ENCODE measurements at places on chromosomes 11 and 22. TPM values are rescaled to one million over a fixed set of nuclear protein-coding genes. Genes with fewer than 3 reads are reported as not detected.

Gene CSF2RB
- total RNA-seq: 1.4 TPM

Gene CNGA4
- 0.16 TPM for total RNA-seq

Gene ALDH3B1
- total RNA-seq: not detected

Gene SCUBE1
- not detected for total RNA-seq

Gene FAM83F
- total RNA-seq: 0.03 TPM

Gene CDHR5
- not detected for total RNA-seq

Gene MRPL21
- total RNA-seq: 64.9 TPM

Gene CBY1
- 11.6 TPM for total RNA-seq

Gene OR56A1
- not detected for total RNA-seq

Gene NAALAD2
- not detected for total RNA-seq

Gene MIOX
- total RNA-seq: not detected

DNA sequence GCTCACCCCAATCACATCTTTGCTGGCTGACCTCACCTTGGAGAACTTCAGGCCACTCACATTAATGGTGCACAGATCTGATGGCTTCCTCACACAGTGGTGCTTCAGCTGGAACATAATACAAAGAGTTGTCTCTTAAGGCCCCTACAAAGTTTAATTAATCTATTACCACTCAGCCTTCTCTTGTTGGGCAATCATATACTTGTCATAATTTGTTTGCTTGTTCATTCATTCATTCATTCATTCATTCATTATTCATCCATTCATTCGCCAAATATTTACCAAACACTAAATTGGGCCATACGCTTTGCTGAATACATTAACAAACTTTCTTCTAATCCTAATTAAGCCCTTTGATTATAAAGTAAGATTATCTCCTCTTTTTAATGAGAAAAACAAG lies 15.1 kb downstream of the XRRA1 start:
- no peak for DNase-seq

- DNase-seq: peak; percentile 78
Observed at GRCh38 chr11:2420502-2421225, 20.1 kb downstream of the TSSC4 start.

- DNase-seq: no peak
Observed at GRCh38 chr11:100600941-100601340, 86.1 kb upstream of the ARHGAP42 start.

- no peak for DNase-seq
Observed at GRCh38 chr11:38711110-38711509, 2113.1 kb upstream of the RAG2 start.

DNA sequence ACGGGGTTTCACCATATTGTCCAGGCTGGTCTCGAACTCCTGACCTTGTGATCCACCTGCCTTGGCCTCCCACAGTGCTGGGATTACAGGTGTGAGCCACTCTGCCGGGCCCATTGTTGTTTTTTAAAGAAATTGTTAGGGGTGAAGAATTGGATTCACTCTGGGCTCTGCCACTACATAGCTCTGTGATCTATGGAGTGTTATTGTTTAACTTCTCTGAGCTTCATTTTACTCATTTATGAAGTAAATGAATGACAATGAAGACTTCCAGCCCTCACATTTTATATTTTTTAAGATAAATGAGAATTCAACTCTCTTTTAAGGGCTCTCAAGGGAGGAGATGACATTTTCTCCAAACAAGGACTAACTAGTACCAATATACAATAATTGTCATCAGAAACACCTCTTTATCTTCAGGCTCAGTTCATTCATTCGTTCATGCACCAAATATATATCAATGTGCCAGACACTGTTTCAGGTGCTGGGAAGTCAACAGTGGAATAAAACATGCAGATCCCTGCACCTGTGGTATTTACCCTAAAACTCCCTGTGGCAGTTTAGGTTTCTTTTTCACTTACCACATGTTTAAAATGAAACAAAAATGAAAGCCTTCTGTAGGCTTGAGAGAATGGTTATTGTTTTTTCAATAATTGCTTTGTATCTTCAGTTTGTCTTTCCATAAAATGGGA lies 23.5 kb upstream of the GRAMD1B start:
- DNase-seq: no peak

- no peak for DNase-seq
Observed at GRCh38 chr11:2800655-2801531, 84.7 kb downstream of the CDKN1C start.

DNA sequence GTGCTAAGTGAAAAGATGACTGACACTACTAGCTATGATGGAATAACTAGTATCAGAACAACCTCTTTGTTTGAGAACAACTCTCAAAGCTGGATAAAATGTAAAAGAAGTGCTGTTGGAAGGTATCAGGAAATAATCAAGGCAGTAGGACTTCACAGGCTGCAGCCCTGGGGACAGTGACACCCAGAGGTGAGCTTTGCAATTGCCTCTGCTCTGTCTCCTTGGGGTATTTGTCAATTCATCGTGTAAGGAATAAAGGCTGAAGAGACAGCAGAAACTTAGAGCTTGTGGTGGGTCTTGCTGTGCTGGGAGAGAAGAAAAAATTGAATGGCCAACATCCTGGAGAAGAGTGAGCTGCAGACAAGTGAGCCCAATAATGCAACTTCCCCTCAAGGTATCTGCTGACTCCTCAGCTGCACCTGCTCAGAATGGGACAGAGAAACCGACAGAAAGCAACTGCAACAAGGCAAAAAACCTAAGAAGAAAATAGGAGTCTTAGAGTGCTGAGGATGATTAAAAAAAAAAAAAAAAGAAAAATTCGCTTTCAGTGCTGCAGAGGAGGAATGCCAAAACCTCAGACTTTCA lies 141.1 kb downstream of the RCN1 start:
- DNase-seq: peak; percentile 22

DNA sequence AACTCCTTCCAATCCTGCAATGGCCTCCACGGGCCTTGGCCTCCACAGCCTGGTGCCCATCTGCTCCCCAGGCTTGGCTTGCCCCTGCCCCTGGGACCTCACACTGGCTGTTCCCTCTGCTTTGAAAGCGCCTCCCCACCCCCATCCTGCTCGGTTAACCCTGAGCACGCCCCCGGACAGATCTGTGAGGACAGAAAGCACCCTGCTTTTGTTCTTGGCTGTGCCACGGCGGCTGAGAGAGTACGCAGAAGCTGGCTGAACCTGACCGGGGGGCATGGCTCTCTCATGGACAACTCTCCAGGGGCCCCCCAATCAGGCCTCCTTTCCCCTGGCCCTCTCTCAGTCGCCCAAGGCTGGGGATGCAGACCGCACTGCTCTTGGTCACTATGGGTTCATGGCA lies 20.2 kb upstream of the RASL10A start:
- no peak for DNase-seq

DNA sequence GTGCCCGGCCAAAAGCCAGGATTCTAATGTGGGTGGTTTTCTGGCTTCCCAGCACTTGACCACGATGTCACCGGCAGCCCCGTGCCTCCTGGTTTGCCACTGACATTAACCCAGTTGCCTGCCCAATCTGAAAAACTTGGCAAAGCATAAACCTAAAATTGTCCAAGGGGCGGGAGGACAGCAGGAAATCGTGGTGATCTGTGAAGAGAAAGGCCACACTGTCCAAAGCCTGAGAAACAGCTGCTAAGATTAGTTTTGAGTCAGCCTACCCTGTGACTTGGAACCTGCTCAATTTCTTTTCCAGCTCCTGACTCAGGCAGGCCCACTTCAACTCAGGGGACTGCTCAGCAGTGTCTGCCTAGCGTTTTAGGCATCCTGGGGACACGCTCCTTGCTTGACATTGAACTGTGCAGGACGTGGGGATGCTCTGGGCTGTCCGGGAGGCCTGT lies 8.2 kb upstream of the F2 start:
- no peak for DNase-seq

DNA sequence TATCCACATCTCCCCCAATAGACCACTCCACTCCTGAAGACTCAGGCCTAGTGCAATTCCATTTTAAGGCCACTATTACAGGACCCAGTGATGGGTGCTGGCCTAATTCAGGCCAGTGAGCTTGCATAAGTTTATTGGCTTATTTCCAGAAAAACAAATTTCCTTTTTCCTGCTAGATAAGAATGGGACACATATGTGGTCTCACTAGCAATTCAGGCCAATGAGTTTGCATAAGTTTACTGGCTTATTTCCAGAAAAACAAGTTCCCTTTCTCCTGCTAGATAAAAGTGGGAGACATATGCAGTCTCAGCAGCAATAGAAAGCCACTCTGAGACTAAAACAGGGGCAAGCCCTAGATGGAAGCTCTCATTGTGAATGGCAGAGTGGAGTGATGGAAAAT lies 22.4 kb downstream of the ADM start:
- DNase-seq: no peak

DNA sequence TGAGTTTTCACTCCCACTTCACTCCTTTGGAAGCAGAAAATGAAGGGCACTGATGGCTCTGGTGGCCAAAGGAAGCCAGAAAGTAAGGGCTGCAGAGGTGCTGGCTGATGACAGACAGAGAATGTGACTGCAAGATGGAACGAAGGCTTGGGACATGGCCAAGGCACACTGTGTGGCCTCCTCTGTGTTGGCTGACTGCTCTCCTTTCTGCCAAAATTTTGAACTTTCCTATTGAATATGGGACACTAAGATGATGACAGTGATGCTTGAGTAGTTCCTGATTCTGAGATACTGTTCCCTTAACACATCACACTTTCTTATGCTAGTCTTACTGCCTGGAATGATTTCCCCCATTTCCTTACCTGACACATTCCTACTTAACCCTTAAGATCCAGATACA lies 156.4 kb downstream of the SWAP70 start:
- DNase-seq: no peak

- no peak for DNase-seq
Observed at GRCh38 chr11:104467404-104467803, 303.5 kb upstream of the PDGFD start.

GRCh38 chr11:111999111-111999510 lies 26.1 kb upstream of the DLAT start:
- DNase-seq: no peak

DNA sequence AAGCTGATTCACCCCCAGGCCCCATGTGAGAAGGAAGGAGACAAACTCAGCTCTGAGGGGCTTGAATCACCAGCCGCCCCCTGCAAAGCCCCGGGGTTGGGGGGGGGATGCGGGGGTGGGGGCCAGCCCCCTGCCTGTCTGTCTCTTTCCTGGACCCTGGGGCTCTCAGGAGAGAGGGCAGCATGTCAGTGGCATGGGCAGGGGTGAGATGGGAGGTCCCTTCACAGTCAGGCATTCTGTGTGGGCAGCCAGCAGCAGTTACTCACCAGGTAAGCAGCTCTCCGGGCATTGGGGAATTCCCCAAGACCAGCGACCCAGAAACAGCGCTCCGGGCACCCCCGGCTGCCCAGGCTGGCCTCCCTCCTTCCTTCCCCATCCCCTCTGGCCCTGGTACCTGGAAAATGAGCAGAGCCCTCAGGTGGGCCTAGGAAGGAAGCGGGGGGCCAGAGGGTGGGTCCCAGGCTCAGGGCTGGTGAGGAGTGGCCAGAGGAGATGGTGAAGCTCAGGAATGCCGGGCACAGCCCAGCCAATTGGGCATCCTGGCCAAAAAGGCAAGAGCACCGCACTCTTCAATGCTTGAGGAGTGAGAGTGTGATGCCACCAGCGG lies 4.2 kb upstream of the LIF start:
- no peak for DNase-seq

GRCh38 chr22:50281957-50282356 lies 11.8 kb upstream of the MAPK11 start:
- no peak for DNase-seq

GRCh38 chr11:34680918-34681586 lies 60.2 kb downstream of the EHF start:
- no peak for DNase-seq

GRCh38 chr11:2097356-2097997 lies 41.7 kb downstream of the IGF2 start:
- no peak for DNase-seq

GRCh38 chr11:134636071-134636470 lies 224.0 kb upstream of the B3GAT1 start:
- no peak for DNase-seq

DNA sequence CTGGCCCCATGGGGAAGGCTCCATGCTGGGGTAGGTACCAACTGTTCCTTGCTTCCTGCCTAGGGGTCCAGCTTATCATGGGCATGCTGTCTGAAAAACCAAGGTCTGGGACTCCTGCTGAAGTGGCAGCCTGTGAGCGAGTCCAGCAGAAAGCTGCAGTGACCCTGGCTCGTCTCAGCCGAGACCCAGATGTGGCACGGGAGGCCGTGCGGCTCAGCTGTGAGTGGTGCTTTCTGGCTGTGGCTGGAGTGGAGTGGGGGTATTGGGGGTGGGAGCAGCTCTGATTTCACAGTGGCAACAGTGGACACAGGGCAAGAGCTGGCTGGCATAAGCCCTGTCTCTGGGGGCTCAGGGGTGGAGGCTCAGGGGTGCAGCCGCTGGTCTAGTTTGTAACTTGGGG lies 124.1 kb downstream of the INSC start:
- DNase-seq: no peak

- DNase-seq: no peak
Observed at GRCh38 chr11:45301537-45302246, 15.6 kb upstream of the SYT13 start.

DNA sequence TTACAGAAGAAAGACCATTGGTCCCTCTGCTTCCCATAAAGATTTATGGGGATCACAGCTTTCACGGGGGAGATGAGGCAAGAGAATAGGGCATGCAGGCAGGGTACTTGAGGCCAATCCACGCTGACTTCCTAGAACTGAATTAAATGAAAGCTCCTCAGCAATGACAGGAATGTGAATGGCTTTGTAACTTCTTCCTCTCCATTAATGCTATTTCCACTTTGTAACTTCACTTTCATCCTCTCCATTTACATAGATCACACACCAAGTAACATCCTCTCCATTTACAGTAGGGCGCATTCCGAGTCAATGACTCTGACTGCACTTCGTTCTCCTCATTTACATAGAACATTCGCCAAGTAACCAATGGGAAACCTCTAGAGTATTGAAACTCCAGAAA lies 89.8 kb downstream of the PIWIL4 start:
- DNase-seq: no peak

DNA sequence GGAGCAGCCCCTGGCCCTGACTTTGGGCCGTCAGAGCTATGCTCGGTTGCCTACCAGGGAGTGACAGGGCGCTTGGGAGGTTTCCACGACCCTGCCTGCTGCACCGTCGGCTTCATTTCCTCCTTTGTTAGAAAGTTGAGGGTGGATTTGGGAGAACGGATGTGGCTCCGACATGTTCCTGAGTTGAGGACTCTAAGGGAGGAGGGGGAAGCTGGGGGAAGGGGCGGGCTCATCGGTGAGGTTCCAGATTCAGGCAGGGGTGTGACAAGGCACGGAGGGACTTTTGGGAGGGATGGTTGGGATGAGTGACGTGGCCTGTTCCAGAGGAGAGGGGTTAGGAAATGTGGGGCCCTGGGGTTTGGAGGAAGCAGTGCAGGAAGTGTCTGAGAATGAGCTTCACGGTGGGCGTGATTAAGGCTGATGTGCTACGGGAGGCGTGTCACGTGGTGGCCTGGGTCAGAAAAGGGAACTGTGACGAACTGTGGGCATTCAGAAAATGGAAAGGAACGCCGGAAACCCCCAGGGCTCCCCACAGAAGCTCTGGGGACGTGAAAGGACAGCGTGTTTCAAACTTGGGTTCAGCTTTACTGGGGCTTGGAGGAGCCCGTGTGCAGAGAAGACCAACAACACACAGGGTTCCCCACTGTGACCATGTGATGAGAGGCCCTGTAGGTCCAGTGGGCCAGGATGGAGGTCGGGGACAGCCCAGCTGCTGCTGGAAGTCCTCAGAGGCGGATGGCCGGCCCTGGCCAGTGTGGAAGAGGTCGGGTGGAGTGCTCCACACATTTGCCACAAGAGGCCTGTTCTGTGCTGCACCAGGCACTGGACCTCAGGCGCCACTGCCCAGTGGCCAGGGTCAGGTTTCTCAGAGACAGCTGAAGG lies 2.8 kb downstream of the PARVB start:
- DNase-seq: peak; percentile 85

Data from activated CD8-positive, alpha-beta T cell treated with anti-CD3 and anti-CD28 coated beads, Interleukin-2, amount 10 ng/mL, durations not matched to agents 7 days and 5 days (primary cell).